Stimulated activated CD4-positive, alpha-beta T cell treated with anti-CD3 and anti-CD28 coated beads, TNF-alpha, amount 100 ng/mL, for 4 hours (primary cell): ENCODE measurements at places on chromosomes 7 and 10.

DNA sequence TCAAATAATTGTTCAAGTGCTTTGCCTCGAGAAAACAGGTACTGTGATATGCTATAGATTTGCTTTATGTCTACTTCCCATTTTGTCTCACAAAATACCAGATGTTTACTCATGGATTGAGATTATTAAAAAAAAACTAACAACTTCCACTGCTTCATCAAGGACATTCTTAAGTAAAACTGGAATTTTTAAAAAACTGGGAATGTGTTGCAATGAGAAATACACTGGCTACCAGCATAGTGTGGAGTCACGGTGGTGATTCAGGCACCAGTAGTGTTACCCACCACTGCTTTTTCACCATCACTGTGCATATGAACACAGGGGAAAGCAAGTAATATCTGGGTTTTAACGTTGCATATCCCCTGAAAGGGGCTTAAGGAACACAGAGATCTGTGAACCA is 21.2 kb downstream of the FIGNL1 start:
- no peak for DNase-seq

DNA sequence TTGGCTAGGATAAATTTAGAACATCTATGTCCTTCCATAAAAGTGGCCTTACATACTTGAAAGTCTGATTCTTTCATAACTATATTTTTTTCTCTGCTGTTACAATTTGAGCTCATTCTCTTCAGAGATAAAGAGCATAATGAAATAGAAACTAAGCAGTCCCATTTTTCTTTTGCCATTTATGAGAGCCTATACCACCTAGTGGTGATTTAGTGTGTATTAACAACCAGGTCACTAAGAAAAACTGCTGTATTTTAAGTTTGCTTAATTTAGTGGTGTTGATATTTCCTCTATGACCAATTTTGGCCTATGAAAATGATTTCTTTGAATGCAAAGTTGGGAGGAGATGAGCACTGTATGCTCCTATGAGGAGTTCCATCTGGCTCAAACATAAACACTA is 88.7 kb upstream of the ZWINT start:
- DNase-seq, result no peak

DNA sequence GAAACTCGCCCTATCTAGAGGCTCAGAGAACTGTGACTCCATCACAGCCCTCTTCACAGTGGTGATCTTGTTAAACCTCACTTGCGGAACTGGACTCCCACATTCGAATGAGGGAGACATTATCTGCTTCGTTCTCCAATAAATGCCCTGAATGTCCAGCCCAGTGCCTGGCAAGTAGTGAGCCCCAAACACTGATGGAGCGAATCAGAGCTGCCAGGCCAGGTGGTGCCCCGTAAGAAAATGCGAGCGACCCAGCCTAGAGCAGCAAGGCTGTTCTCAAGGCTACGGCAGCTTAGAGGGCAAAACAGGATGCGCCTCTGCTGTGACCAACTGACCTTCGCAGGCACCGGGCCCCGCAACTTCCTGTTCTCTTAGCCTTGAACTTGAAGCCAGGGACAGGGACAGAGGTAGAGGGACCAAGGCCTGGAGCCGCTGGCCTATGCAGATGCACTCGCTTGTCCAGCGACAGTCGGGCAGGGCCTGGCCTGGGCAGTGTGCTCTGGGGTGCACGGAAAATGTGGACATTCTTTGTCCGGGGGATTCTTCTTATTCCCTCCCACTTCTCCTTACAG is 217.6 kb downstream of the TCERG1L start:
- no peak for DNase-seq

GRCh38 chr10:37752334-37752875 is 105.0 kb downstream of the ZNF248 start:
- no peak for DNase-seq
